ENCODE measurements at places on chromosomes 1 and 21.

DNA sequence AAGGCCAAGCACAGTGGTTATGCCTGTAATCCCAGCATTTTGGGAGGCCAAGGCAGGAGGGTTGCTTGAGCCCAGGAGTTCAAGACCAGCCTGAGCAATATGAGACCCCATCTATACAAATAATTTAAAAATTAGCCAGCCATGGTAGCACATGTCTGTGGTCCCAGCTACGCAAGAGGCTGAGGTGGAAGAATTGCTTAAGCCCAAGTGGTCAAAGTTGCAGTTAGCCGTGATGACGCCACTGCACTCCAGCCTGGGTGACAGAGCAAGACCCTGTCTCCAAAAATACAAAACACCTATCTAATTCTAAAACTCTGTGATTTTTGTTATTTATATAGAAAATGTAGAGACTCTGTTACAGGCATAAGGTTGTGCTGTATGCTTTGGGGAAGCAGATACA, 44.2 kb upstream of the ZYG11A start:
- no peak for DNase-seq

DNA sequence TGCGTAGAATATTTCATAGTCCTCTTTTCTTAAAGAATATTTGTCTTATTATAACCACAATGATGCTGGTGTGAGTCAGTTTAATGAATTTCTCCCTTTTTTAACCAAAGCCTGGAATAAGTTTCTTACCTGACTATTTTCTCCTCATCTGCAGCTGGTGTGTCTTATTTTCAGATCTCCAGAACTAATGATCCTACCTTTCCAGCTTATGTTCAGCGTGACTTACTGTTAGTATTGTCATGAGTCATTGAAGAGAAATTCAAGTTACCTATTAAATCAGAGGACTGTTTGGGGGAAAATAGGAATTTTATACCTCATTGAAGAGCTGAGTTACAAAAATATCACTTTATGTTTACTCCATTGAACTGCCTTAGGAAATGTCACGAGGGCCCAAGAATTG, 482.1 kb downstream of the RWDD3 start:
- DNase-seq, result no peak

DNA sequence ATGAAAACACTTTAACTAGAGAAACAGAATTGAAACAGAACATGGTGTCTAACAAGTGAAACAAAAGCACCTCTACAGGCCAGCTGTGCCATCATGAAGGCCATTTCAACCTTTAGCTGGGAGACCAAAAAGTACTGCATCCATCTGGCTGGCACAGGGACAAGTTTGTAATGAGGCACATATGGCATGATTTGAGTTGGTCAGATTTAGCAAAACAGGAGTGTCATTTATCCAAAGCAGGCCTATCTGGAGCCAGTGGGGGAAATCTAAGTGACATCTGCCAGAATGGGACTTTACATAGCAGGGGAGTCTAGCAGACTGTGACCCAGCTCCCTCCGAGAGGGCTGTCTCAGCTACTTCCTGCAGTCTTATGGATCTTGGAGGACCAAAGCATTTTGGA, 51.9 kb downstream of the DNTTIP2 start:
- no peak for DNase-seq

GRCh38 chr1:212680680-212681389, 18.8 kb downstream of the BATF3 start:
- DNase-seq, result no peak

- no peak for DNase-seq
Observed at GRCh38 chr1:13901039-13901438, 201.1 kb downstream of the PRDM2 start.

GRCh38 chr1:226082959-226083301, 20.4 kb downstream of the H3-3A start:
- no peak for DNase-seq

DNA sequence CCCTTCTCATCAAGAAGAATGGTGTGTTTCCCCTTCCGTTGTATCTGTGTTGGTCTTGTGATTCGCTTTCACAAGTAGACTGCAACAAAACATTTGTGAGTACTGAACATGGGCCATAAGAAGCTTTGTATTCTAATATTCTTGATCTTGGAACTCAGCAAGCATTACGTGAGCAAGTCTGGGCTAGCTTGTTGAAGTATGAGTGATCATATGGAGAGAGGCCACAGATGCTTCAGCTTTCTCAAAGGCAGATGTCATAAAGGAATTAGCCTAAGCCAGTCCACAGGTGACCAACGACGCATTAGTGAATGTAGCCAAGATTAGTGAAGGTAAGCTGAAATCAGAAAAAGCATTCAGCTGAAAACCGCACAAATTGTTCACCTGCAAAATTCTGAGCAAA, 609.6 kb upstream of the NEGR1 start:
- no peak for DNase-seq

DNA sequence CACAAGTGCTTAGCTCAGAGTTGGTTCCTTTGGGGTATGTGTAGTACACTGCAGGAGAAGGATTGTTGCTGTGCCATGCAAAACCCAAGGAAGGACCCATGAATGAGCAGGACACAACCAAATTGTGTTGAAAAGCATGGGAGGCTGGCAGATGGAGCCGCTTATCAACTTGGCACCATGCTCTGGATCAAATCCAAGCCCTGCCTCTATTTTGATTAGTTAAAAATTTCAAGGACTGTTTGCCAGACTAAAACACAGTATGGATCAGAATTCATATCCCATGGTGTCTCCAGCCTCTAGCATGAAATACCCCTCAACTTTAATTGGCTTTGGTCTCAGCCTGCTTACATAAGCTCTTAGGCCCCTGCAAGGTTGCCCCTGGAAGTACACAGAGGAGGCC, 27.8 kb downstream of the CCDC185 start:
- no peak for DNase-seq

DNA sequence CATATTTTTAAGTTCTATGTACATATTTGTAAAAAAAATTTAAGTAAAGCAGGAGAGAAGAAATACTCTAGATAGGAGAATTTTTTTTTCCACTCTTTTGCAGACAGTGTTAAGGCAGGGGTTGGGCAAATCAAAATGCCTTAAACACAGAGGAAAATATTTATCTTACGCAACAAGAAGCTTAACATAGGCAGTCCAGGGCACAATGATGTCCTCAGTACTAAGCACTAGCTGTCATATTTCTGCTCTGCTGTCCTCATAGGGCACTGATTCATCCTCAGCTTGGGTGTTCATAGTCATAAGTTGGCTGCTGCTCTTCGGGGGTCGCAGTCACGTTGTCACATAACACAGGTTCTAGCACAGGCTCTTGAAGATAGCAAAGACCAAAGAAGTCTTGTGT, 247.4 kb downstream of the PTBP2 start:
- no peak for DNase-seq

DNA sequence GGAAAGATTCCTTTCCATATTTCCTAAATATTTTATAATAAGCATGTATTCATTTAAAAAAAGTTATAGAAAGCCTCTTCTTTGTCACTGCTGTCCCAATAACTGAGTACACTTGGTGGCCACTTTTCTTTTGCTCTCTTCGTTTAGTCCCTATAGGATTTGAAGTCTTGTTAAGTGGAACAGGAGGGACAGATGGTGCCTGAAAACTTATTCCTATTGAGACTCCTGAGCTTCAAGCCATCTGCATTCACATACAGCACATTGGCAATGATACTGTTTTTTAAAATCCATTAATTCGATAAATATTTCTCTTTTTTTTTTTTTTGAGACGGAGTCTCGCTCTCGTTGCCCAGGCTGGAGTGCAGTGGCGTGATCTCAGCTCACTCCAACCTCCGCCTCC, 2.0 kb upstream of the ZBTB40 start:
- no peak for DNase-seq

GRCh38 chr1:187959062-187959461, 1130.3 kb downstream of the PLA2G4A start:
- DNase-seq, result no peak

DNA sequence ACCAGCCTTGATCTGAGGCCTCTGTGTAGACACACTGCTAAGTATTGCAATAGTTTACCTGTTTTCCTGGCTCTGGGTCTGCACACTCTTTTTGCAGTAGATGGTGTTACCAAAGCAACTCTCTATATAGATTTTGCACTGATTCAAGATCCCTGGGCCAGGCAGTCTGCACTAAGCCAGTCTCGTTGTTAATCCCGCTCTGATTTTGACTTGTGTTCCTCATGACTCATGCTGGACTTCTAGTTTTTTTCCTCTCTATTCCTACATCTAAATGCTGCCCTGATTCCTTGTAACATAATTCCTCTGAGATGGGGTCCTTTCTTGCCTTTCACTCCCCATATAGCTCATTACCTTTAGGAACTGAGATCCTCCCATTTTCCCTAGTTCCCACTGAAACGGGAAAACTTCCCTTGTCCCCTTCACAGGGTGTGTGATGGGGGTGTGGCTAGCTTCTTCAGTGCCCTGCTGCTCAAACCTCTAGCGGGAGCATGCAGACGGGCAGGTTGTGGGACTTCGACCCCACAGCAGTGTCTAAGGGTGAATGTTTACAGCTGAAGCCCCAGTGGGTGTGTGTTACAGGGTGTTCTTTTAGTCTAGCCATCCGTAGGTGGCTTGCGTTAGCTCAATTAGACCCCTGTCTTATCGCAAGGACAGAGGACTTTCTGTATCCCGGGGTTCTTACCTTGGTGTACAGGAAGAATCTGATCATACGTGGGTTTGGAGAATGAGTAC, 106.5 kb upstream of the RAB3GAP2 start:
- DNase-seq, result no peak

DNA sequence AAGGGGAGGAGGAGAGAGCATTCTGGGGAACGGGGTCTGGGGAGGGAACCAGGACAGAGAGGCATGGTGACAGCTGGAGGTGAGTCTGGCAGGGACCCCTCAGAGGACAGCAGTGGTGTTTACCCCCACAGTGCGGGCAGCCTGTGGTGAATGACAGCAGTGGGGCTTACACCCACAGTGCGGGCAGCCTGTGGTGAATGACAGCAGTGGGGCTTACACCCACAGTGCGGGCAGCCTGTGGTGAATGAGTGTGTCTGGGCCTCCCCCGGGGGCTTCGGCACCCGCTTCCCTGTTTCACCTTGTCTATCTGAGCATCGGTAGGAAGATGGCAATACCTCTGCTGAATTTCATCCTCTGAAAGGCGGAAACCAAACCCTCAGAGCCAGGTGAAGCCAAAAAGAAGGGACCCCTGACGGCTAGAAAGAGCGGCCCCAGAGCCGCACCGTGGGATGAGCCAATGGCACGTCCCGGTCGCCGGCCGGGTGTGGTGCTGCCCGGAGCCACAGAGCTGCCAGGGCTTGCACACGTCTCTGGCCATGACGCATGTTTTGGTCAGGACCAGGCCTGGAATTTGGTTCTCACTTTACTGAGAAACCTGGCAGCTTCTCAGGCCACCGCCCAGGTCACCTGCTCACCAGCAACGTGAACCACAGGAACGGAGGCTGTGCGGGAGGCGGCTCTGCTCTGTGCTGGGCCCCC, 54.1 kb downstream of the SIK1 start:
- DNase-seq, result no peak

DNA sequence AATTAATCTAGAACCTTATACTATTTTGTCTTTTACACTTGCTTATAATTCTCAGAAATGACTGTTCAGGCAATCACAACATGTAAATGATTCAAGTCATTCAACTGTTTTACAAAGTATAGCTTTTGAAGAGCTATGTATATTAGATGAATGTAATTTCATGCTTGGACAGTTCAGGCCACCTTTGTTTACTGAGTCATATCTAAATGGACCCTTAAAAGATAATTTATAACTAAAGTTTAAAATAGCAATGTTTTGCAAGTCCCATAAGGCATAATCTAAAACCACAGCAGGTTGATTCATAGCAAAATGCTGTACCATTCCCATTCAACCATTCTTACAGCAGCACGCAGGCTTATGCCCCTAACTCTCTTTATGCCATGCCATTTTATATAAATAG, 64.8 kb downstream of the PIK3R3 start:
- no peak for DNase-seq

GRCh38 chr1:39109644-39110043, 83.5 kb downstream of the NDUFS5 start:
- no peak for DNase-seq

DNA sequence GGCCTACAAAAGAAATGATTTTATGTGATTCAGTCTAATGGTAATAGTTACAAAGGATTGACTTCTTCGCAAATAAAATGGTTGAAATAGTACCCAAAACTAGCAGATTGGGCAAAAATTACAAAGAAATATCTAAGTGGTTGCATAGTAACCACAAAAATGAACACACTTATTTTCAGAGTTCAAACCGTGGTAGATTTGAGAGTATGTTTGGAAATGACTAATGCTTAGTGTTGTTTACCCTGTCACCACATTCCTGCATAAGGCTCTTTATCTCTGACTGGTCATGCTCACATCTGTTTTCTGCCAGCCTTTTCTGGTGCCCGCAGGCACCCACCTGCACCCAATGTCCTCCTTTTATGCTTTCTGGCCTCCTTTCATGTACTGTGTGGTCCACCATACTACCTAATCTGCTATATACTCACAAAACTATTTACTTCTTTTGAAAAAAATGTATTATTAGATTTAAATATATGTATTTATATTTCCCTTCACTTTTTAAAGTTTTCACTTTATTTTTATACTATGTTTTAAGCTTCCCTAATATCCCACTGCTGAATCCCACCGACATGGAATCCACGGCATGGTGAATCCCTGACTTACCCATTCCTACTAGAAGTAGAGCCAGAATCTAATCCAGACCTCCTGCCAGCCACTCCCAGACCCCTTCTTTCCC, 30.3 kb downstream of the PTPRC start:
- DNase-seq, result no peak

DNA sequence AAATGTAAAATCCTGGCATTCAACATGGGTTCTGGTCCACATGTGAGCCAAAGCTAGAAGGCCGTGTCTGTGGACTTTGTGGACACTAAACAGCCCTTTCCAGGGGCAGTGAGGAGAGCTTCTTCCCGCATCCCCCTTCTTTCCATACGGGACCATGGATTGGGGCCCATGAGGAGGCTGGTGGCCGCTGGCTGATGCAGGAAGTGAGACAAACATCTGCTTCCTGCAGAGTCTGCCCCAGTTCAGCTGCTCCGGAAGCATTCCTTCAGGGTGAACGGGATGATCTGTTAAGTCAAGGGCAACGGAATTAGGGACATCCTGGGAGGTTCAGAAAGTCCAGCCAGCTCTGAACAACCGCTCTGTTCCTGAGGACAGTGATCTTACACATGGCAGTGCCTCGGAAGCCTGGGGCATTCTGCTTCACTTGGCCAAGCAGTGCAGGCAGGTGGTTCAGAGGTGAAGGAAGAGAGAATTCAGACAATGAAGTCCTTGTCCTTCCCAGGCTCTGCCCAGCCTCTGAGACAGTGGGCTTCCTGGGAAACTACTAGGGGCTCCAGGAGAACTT, 1.5 kb downstream of the CA6 start:
- no peak for DNase-seq

GRCh38 chr1:208213786-208214185, 30.4 kb downstream of the PLXNA2 start:
- DNase-seq, result no peak

- DNase-seq, result no peak
Observed at GRCh38 chr1:210754878-210755665, 378.9 kb downstream of the KCNH1 start.

GRCh38 chr1:31701091-31701736, 2.6 kb downstream of the COL16A1 start:
- DNase-seq, result no peak

Measured in activated CD4-positive, alpha-beta T cell treated with anti-CD3 and anti-CD28 coated beads for 1 hour (primary cell).